ENCODE measurements at places on chromosomes 1 and 21. TPM values are rescaled to one million over a fixed set of nuclear protein-coding genes. Genes with fewer than 3 reads are reported as not detected.

The FCER1G gene
- not detected for total RNA-seq

The FCAMR gene
- under 0.01 TPM for total RNA-seq

The ACKR1 gene
- total RNA-seq: not detected

The COL16A1 gene
- total RNA-seq: 115 TPM

The MYBPH gene
- total RNA-seq: 0.26 TPM
